MM.1S (cell line): ENCODE measurements at places on chromosomes 5 and 9.

- no peak for DNase-seq
Observed at GRCh38 chr9:21056931-21057330, 20.8 kb downstream of the IFNB1 start.

DNA sequence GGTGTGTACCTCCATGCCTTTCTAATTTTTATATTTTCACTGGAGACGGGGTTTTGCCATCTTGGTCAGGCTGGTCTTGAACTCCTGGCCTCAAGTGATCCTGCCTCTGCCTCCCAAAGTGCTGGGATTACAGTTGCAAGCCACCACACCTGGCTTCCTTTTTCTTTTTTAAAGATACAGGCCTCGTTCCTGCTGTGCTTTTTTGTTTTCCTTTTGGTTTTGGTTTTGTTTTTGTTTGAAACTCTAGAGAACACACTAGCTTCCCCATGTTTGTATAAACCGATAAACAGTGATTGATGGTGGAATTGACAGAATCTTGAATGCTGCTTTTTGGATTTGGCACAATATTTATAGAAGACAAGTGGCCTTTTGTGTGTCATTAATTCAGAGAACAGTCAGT, 1603.4 kb downstream of the MAT2B start:
- DNase-seq = peak; percentile 54

DNA sequence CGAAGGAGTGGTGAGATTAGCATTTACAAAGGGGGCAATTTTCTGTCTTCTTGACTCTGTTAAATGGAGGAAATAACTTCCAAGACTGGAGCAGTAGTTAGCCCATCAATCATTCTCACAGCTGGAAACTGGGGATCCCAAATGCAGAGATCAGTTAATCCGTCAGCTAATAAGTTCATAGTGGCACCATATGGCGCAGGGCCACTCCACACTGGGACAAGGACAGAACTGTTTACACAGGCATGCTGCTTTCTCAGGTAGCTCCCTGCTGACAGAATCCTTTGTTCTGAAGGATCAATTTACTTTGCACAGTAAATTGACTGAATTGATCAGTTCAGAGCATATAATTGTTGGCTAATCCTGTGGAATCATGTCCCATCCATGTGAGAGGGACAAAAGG, 395.7 kb downstream of the TMEM161B start:
- DNase-seq = no peak

DNA sequence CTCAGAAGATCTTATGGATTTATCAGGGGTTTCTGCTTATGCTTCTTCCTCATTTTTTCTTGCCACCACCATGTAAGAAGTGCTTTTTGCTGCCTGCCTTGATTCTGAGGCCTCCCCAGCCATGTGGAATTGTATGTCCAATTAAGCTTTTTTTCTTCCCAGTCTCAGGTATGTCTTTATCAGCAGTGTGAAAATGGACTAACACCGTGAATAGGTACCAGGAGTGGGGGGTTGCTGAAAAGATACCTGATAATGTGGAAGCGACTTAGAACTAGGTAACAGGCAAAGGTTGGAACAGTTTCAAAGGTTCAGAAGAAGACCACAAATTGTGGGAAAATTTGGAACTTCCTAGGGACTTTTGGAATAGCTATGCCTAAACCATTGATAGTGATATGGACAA, 1222.5 kb upstream of the NUDT12 start:
- no peak for DNase-seq

- DNase-seq = no peak
Observed at GRCh38 chr9:69951411-69951810, 92.2 kb upstream of the MAMDC2 start.

DNA sequence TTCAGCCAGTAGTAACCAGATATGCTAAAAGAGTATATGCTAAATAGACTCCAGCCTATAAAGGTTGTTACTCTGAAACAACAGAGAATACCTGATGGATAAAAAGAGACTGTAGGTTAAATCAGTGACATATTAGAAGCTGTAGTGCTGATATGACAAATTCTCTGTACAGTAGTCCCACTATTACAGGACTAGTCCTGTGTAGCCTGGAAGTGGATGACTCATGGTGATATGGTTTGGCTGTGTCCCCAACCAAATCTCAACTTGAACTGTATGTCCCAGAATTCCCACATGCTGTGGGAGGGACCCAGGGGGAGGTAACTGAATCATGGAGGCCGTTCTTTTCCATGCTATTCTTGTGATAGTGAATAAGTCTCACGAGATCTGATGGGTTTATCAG, 276.2 kb upstream of the POU5F2 start:
- no peak for DNase-seq

GRCh38 chr5:34030048-34030447, 13.0 kb downstream of the C1QTNF3 start:
- no peak for DNase-seq

DNA sequence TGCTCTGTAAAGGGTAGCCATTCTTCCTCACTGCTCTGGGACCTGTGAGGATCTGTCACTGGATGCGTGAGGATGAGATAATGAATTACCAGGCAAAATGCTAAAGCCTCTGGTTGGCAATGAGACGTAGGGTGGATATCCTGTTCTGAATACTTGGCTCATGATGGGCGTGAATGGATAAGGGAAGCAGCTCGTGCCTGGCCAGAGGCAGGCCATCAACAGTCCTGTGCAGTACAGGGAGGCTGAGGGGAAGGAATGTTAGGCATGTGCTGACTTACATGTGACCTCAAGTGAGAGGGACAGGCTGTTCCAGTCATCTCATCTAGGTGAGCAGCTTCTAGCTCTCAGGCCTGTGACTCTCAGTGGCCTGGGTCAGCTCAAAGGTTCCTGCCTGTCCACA, 172.8 kb downstream of the CARTPT start:
- DNase-seq = no peak

DNA sequence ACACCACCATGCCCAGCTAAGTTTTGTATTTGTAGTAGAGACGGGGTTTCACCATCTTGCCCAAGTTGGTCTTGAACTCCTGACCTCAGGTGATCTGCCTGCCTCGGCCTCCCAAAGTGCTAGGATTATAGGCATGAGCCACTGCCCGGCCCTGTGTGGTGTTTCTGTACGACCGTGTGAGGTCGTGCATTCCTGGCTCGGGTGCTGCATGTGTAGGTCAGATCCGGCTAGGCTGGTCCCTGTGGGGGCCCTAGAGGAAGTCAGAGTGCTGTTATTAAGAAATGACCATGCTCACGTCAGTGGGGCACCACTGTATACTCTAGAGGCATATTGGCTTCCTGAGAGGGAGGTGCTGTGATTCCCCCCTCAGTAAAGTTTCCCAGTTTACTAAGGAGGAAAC, 13.7 kb downstream of the WNK2 start:
- DNase-seq = no peak

GRCh38 chr9:4059437-4059836, 240.4 kb downstream of the GLIS3 start:
- DNase-seq = no peak

DNA sequence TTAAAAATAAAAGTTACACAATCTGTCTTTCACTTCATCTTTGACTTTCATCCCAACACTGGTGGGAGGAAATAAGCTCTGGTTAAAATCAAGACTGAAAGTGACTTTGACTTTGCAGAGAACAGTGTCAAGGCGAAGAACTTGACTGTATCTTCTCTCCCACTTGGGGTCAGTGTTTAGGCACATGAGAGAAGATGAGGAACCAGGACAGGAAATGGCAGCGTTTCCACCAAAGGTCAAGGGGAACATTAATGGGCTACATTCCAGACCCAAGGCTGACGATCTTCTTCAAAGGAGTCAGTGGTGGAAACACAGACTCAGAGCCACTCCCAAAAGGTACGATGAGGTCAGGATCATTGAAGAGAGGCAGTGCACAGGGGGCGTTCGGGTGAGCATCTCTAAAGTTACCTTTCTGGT, 409.5 kb downstream of the ARHGEF28 start:
- peak; percentile 80 for DNase-seq

DNA sequence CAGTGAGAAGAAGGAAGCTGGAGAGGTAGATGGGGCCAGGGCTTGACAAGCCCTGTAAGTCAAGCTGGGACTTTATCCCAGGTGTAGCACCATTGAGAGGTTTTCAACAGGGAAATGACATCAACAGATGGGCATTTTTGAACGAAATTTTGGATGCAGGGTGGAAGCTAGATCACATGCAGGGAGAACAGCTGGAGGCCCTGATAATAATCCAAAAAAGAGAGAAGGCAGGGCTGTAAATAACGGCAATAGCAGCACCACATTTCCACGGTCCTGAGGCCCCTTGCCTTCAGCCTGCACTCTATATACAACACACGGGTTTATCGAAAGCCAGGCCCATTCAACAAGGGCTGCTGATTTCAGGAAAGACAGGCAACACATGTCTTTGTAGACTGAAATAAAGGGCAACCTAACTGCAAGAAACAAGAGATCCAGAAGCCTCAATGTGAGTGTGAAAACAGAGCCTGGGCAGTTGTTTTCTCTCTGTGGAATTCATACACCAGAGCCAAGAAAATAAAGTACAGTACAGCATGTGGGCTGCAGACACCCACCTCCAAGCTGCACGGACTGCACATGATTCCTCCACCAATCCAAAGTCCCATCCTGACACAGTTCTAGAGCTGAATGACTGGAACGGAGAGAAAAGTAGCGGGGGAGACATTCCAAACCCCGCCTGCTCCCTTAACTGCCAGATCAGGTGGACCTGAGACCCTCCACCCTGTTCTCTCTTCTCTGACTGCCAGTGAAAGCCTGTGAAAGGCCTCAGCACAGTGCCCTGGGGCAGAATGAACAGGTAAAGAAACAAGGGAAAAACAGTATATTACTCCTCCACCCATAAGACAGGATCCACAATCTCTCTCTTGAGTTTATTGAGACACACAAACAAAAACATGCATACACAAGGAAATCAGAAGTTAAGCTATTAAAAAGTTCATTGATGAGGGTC, 36.3 kb downstream of the KLHL3 start:
- no peak for DNase-seq

DNA sequence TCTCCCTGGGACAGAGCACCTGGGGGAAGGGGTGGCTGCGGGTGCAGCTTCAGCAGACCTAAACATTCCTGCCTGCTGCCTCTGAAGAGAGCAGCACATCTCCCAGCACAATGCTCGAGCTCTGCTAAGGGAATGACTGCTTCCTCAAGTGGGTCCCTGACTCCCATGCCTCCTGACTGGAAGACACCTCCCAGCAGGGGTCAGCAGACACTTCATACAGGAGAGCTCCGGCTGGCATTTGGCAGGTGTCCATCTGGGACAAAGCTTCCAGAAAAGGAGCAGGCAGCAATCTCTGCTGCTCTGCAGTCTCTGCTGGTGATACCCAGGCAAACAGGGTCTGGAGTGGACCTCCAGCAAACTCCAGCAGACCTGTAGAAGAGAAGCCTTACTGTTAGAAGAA, 77.2 kb downstream of the SLCO6A1 start:
- no peak for DNase-seq

DNA sequence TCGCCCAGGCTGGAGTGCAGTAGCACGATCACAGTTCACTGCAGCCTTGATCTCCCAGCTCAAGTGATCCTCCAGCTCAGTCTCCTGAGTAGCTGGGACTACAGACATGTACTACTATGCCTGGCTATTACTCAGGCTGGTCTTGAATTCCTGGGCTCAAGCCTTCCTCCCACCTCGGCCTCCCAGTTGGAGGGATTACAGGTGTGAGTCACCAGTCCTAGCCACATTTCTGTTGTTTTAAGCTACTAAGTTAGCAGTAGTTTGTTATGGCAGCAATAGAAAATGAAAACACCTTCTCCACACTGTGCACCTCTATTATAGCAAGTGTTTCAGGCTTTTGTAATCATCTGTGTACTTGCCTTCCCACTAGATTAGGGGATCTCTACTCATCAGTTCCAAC, 588.9 kb upstream of the TLE4 start:
- no peak for DNase-seq

GRCh38 chr9:107378006-107378405, 94.9 kb downstream of the RAD23B start:
- no peak for DNase-seq

DNA sequence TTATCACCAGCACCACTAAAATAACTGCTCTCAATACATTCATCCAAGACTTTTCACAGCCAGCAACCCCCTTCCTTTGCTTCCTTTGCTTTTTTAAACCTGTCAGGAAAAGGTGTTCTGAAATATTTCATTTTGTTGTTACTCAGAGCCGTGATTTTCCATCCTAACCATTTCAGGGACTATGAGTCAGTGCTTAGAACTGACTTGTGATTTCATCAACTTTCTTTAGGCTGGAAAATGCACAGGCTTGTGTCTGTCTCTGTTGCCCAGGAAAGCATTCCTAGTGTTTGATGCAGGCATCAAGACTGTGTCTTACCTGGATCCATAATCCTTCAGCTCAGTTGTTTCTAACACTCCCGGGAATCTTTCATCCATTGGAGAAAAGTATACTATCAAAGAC, 805.6 kb downstream of the BRINP1 start:
- DNase-seq = no peak

DNA sequence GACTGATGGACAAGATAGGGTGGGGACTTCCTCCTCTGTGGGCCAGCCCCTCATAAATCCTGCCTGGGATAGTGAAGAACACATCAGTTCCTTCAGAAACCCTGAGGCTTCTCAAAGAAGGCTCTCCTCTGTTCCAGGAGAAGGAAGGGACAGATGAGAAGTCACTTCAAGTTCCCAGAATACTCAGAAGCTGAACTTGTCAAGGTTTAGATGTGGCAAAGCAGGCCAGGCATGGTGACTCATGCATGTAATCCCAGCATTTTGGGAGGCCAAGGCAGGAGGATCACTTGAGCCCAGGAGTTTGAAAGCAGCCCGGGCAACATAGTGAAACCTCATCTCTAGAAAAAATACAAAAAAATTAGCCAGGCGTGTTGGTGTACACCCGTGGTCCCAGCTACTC, 38.5 kb downstream of the STOM start:
- DNase-seq = no peak

- DNase-seq = no peak
Observed at GRCh38 chr5:29367176-29367833, 1826.2 kb upstream of the CDH6 start.

- DNase-seq = no peak
Observed at GRCh38 chr5:135127439-135128240, 93.6 kb upstream of the PITX1 start.

- DNase-seq = no peak
Observed at GRCh38 chr5:180007582-180007981, 64.0 kb downstream of the RNF130 start.

- no peak for DNase-seq
Observed at GRCh38 chr9:123089790-123090189, 56.3 kb downstream of the GPR21 start.

DNA sequence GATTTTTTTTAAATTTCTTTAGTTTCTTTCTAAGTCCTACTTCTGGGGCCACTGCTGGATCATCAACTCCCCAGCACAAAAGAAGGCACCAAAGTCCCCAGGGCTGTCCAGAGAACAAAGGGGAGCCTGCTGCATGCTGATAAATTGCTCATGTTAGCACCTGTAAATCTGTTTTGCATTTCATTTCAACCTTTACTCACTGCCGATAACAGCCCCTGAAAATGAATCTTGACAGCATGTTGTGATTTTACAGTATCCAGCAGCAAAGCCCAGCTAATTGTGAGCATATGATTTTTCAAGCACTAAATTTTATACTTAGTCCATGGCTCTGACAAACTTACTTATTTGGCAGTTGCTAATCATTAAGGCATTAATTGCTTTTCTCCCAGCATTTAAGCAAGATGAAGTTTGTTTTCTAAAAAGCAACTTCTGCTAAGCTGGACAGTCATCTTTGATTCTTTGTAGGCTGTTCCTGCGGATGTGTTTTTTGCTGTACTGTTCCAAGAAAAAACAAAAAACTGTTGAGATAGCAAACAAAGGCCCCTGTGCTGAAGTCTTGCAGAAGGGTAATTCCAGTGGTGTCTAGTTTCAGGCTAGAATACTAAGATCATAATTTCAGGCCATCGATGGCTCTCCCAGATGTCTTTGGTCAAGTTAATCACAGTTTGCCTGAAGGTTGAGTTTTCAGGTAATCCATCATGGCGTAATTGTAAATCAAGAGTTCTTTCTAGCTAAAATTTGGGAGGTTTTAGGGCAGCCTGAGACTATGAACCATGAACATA, 73.1 kb upstream of the GAS1 start:
- no peak for DNase-seq
